ENCODE measurements at places on chromosomes 4 and X.

DNA sequence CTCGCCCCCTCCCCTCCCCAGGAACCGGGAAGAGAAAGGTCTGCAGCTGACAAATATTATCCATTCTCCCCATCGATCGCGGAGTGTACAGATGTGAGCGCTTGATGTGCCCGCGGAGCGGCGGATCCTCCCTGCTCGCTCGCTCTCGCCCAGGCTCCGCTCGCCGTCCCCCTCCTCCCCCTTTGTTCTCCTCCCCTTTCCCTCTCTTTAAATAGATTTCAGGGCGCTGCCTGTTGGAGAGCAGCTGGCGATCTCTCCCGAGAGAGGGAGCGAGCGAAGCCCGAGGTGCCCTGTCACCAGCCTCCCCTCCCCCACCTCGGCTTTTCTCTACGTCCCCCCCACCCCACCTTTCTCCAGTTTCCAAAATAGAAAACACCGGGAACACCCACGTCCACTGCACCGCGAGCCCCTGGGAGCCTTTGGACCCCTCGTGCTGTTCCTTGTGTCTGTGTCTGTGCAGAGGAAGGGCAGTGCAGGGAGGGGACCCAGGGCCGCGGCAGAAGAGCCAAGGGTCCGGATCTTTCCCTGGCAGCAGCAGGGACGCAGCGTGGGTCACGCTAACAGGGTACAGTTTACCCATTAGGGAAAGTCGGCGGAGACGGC, 56.6 kb upstream of the BCOR start:
- peak; percentile 42 for DNase-seq

GRCh38 chr4:76874176-76874575, 23.8 kb downstream of the SOWAHB start:
- no peak for DNase-seq

- no peak for DNase-seq
Measured at GRCh38 chr4:48841045-48841827, 10.3 kb downstream of the OCIAD1 start.

GRCh38 chr4:27428661-27429060, 568.0 kb downstream of the STIM2 start:
- DNase-seq: no peak

DNA sequence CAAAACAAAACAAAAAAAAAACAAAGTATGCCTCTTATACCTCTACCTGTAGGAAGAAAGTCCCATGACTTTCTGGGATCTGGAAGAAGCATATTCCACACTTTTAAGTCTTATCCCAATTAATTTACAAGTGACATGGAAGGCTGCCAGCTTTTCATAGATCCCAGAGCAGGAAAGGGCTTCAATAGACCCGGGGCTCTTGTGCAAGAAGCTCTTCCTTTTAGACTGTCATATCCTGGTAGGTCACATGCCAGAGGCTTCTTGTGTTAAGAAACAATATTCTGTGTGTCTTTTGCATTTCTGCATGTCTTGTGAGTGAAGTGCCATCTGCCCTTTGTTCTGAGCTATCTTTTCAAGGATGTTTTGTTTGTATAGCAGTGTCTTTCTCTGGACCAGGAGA, 84.4 kb upstream of the PHOX2B start:
- peak; percentile 25 for DNase-seq

DNA sequence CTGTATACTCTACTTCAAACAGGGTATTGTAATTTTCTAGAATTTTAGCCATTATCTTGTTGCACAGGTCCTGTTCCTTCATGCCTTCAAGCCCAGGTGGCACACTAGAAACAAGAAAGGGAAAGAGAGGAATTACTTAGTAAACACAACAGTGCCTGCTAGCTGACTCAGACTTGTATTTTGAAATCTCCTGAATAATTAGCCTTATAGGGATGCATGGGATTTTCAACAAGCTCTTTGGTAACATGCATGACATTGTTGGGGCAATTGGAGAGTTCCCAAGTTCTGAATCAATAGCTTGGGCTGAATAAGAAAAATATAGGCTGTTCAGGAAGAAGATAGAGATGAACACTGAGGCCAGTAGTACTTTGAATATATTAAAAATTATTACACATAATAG, 118.8 kb downstream of the FAM13A start:
- no peak for DNase-seq

- DNase-seq: no peak
Measured at GRCh38 chrX:96971812-96972211, 88.1 kb downstream of the RPA4 start.

- no peak for DNase-seq
Measured at GRCh38 chrX:9271789-9272525, 192.9 kb upstream of the TBL1X start.

- DNase-seq: peak; percentile 4
Measured at GRCh38 chrX:38654302-38654701, 93.0 kb downstream of the TSPAN7 start.

DNA sequence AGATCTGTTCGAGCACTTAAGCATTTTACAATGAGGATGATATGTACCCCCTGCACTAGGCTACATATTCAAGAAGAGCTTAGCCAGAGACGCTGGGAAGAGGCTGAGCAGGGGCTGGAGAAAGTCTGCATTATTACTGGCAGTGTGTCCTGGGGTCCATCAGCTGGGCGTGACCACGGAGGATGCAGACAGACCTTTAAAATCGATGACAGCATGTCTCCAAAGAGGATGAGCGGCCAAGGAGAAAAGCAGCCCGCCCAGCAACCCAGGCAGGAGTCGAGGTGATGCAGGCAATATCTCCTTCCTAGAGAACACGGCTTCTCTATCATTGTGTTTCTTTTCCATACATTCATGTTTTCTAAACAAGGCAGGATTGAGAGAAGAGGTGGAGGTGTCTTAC, 300.7 kb downstream of the USP46 start:
- no peak for DNase-seq

- peak; percentile 91 for DNase-seq
Measured at GRCh38 chr4:85701861-85702321, 226.9 kb downstream of the ARHGAP24 start.

DNA sequence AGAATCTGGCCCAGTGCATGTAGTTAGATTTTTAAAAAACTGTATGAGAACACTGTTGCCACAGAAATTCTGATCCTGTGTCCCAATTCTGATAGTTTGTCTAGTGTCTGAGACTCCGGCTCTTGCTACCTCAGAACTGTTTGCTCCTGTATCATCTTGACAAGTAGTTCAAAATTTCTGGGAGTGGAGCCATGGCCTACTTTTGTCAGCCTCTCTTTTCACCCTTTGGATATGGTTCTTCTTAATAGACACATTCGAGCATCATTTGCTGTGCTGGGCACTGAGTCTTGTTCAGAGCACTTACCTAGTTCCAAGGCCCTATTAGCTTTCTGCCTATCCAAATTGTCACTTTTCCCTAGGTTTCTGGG, 46.9 kb downstream of the ATP10D start:
- DNase-seq: no peak

- DNase-seq: no peak
Measured at GRCh38 chr4:107578321-107578720, 141.7 kb downstream of the PAPSS1 start.

- DNase-seq: no peak
Measured at GRCh38 chrX:8455557-8455956, 9.1 kb upstream of the VCX3B start.

DNA sequence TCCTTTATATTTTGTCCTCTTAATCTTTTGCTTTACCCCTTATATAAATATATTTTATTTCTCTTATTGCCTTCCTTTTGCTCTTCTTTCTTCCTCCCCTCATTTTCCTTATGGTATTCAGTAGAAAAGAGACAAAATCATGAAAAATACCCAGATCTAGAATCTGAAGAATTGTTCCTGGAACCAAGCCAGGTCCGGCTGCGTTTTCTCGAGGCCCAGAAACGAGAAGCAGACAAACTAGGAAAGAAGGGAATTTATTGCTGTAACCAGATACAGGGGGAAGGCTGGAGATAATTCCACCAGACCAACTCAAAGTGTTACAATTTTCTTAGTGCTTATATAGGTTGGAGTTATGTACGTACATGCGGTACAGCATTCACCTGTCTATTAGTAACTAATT, 328.7 kb downstream of the GABRG1 start:
- DNase-seq: no peak

DNA sequence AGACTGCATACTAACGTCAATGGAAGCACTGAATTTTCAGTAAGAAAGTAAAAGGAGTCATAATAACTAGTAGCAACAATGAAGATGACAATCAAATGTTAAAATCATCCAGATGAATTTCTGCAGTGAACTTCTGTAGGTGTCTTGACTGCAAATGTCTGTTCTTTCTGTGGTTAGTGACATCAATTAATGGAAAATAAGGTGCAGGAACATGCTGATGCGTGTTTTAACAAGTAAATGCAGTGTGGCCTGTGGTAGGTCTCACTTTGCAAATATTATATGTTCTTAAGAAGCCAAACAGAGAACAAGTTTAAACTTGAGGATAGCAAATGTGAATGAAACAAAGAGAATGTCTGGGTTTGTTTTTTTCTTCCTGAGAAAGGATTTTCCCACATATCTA, 2.6 kb upstream of the DTHD1 start:
- DNase-seq: no peak

DNA sequence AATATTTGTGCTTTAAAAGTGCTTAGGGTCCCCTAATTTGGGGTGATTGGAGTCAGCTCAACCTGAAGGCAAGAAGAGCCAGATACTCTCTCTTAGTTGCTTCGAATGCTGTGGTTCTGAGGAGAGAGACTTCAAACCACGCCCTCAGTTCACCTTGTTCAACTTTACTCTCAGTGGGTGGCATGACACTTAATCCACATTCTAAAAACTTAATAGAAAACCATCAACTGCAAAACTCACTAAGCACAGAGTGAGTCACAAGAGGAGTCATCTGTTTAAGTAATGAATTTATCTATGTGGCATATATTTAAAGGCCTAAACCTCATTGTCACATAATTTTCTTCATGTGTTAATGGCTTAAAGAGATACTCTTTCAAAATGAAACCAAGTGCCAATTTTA, 99.5 kb upstream of the SLC4A4 start:
- no peak for DNase-seq

- DNase-seq: no peak
Measured at GRCh38 chrX:101062176-101062575, 10.3 kb upstream of the TRMT2B start.

- DNase-seq: no peak
Measured at GRCh38 chr4:149884529-149885181, 69.0 kb upstream of the IQCM start.

- no peak for DNase-seq
Measured at GRCh38 chr4:21652508-21653231, 295.9 kb downstream of the KCNIP4 start.

- DNase-seq: no peak
Measured at GRCh38 chr4:165905405-165906027, 32.5 kb downstream of the TLL1 start.

DNA sequence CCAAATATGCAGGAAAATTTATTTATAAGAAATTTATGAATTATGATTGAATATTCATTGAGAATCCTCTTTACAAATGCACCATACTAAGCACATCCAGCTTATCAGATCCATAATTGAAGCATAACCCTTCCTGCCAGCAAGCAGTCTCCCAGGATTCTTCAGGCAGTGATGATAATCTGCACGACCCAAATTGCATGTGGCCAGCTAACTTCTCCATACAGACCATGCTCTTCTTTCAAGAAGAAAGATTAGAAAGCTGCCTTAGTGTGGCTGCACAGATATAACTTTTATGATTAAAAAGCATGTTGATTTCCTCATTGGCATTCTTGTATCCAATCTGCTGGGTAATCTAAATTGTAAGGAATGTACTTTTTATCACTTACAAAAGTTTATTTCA, 3.3 kb upstream of the CBR4 start:
- no peak for DNase-seq

DNA sequence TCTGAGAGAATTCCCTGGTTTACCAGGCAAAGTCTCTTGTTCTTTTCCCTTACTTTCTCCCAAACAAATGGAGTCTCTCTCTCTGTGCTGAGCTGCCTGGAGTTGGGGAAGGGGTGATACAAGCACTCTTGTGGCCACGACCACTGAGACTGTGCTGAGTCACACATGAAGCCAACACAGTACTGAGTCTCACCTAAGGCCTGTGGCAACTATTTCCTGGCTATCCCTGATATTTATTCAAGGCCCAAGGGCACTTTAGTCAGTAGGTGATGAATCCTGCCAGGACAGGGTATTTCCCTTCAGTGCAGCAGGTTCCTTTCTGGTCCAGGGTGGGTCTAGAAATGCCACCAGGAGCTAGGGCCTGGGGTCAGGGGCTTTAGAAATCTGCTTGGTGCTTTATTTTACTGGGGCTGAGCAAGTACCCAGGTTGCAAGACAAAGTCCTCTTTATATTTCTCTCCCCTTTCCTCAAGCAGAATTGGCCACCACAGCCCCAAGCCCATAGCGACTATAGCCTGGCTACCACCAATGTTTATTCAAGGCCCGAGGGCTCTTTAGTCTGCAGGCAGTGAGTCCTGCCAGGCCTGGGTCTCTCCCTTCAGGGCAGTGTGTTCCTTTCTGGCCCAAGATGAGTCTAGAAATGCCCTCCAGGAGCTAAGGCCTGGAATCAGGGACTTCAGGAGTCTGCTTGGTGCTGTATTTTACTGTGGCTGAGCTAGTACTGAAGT, 10.5 kb downstream of the ARL13A start:
- DNase-seq: no peak

GRCh38 chrX:115589419-115589818, 28.4 kb downstream of the PLS3 start:
- DNase-seq: no peak

DNA sequence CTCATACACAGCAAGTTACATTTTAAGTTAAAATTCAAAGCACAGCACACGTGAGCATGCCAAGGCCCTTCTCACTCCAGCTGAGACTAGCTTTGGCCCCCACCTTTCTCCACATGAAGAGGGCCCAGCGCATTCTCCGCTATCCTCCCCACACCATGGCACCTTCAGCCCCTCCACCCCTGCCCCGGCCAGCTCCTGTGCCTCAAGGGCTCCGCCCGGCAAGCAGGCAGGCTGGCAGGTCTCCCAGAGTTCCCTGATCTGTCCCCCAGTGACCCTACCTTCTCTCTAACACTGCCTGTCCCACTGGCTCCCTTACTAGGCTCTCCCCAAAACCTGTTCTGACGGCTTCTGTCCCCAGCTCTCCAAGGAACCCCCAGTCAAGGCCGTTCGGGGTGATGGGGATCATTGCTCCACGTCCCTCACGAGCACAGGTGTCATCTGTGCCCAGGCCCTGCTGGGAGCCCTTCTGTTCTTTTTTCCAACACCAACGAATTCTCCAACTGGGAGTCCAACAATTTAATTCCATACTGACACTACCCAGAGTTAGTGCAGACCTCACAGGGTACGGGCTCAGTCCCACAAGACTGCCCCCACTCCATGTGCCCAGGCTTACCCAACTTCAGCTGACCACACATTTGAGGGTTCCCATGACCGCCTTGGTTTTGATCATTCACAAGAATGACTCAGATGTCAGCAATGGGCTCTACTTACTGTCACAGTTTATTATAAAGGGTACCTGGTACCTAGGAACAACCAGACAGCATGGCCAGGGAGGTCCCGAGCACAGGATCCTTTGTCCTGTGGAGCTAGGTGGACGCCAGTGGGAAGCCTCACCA, 4.2 kb downstream of the LETM1 start:
- peak; percentile 29 for DNase-seq

GRCh38 chrX:11419102-11419501, 125.9 kb downstream of the AMELX start:
- peak; percentile 6 for DNase-seq

DNA sequence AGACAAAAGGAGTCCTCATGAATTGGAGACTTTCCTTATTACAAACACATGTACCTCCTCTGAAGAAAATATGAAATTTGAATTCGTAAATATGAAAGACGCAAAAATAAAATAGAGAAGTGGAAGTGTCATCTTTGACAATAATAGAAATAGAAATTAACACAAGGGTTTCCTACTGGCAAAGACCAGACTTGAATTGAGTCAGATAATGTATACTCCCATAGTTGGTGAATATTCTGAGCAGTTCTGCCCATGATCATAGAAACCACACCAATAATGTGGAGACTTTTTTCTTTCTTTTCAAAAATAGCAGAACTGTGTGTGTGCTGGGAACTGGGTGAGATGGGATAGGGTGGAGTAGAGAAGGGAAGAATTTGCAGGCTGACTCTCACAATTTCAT, 277.7 kb upstream of the TET2 start:
- peak; percentile 80 for DNase-seq

Data from MV-4-11 (cell line).